Astrocyte (in vitro differentiated cells and primary cell): ENCODE measurements at places on chromosomes 7 and 10. TPM values are rescaled to one million over a fixed set of nuclear protein-coding genes. Genes with fewer than 3 reads are reported as not detected.

Gene NKX1-2
- 0.07 TPM in 1 of 2 replicates, not detected in the other for total RNA-seq

Gene CASTOR2
- total RNA-seq = 16.5 and 21.3 TPM in 2 replicates

Gene DNA2
- total RNA-seq = 4.8 and 5.8 TPM in 2 replicates

Gene FAM180A
- total RNA-seq = not detected in 2 replicates

Gene STAG3
- total RNA-seq = 0.34 and 0.36 TPM in 2 replicates

Gene GBX1
- not detected in 2 replicates for total RNA-seq

Gene NEBL
- 3.7 and 6.0 TPM in 2 replicates for total RNA-seq

Gene GNAI1
- total RNA-seq = 32.9 and 35.5 TPM in 2 replicates

Gene ACHE
- total RNA-seq = 12.1 and 18.9 TPM in 2 replicates

Gene CHAT
- total RNA-seq = 0.12 and 1.00 TPM in 2 replicates

Gene GNG11
- 7.7 and 8.8 TPM in 2 replicates for total RNA-seq

Gene LDB3
- total RNA-seq = 3.5 and 3.9 TPM in 2 replicates

Gene DKK1
- 7.4 and 13.7 TPM in 2 replicates for total RNA-seq

Gene ARHGEF5
- total RNA-seq = 9.3 and 10.5 TPM in 2 replicates

Gene CDC14C
- total RNA-seq = 0.14 and 0.17 TPM in 2 replicates

- no peaks in the 10 kb centered on the region for H3K4me1 ChIP-seq
- H3K27me3 ChIP-seq = no peaks in the 10 kb centered on the region
- H3K36me3 ChIP-seq = no peaks in the 10 kb centered on the region
- H3K27ac ChIP-seq = no peak overlapping the region
- DNase-seq = no peak
- H3K4me3 ChIP-seq = no peak overlapping the region
These were observed 92.1 kb upstream of the IMMP2L start for GRCh38 chr7:111654343-111654742.

DNA sequence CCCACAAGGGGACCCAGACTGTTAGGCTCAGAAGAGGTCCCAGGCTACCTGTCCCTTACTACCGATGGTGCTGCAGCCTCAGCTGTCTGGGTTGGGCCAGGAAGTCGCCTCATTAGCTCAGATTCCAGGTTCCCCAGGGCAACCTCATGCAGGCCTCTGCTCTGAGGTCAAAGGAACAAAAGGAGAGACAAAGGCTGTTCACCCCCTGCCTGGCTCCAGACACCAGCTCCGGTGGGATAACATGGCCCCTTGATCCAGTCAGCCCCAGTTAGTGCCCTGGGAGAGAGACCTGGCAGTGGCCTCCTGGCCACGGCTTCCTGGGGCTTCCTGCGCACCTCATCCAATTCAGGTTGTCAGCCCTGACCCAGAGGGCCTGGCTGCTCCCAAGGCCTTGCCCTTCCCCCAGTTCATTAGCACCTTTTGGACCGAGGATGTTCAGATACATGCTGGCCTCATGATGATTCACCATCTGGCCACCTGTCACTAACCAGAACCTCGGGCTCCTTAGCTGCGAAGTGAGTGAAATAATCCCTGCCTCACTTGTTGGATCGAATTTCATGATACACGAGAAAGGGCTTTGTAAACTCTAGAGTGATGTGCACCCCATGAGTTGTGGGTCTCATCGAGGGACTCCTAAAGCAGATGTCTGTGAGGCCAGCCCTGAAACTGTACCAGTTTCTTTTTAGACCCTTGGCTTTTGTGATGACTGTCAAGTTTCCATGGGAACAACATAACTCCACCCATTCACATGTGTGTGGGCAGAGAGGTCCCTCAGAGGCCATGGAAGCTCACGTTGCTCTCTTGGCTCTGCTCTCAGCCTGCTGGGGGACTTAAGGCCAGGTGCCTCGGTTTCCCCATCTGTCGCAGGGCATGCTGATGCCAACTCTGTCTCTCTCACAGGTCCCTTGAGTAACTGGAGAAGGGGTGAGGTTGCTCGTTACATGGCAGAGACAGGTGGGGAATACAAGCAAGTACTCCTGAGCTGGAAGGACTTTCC lies 79.5 kb upstream of the PCBD1 start:
- no peak overlapping the region for H3K4me3 ChIP-seq
- peaks cover 17% of the 10 kb centered on the region for H3K4me1 ChIP-seq
- H3K27ac ChIP-seq = no peak overlapping the region
- H3K36me3 ChIP-seq = no peaks in the 10 kb centered on the region
- peaks cover 16% of the 10 kb centered on the region for H3K27me3 ChIP-seq

- H3K4me3 ChIP-seq = peak overlapping the region; percentile 59
- no peaks in the 10 kb centered on the region for H3K36me3 ChIP-seq
- no peak for DNase-seq
- H3K4me1 ChIP-seq = no peaks in the 10 kb centered on the region
- no peak overlapping the region for H3K27ac ChIP-seq
These were observed 683.9 kb downstream of the MAGI2 start for GRCh38 chr7:78769481-78770101.

DNA sequence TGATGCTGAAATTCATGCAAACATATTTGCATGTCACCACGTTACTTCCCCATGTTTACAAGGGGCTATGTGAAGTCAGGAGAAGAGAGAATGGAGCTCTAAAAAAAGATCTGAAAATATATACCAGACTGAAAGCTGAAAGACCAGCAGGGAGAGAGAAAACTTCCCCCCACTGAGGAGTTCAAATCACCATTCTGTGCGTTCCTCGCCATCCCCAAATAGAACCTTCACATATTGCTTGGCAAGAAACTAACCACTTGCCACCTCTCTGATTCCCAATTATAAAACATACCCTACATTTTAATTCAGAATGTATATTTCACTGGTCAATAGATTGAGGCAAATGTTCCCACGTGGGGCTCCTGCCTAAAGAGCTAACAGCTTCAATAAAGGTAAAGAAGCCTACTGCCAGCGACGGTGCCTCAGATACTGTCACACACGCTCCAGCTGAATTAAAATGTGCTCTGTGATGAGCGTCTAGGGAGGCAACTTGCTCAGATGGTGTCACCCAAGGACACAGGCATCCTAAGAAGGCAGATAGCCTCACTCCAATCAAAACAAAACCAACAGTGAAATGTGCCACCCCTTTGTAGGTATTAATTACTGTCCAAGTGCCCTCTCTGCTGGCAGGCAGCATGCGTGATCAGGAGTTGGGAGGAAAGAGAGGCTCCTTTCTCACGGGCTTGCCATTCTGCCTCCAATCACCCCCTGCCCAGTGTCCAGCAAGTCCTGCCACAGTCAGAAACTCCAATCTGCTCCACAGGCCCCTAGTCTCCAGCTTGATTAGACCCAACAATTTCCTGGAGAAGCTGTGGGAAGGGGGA lies 298.2 kb downstream of the GRID1 start:
- DNase-seq = no peak
- no peak overlapping the region for H3K27ac ChIP-seq
- no peaks in the 10 kb centered on the region for H3K4me1 ChIP-seq
- H3K36me3 ChIP-seq = no peaks in the 10 kb centered on the region
- no peak overlapping the region for H3K4me3 ChIP-seq

- no peak overlapping the region for H3K4me3 ChIP-seq
- DNase-seq = no peak
- no peaks in the 10 kb centered on the region for H3K36me3 ChIP-seq
These were observed 20.9 kb upstream of the SMC3 start for GRCh38 chr10:110546499-110547110.

- H3K4me1 ChIP-seq = no peaks in the 10 kb centered on the region
- H3K27me3 ChIP-seq = peaks cover 17% of the 10 kb centered on the region
- no peak overlapping the region for H3K27ac ChIP-seq
- DNase-seq = no peak
These were observed 22.0 kb upstream of the IMPDH1 start for GRCh38 chr7:128431754-128432153.

GRCh38 chr10:98205351-98205750 lies 62.6 kb downstream of the LOXL4 start:
- H3K4me3 ChIP-seq = no peak overlapping the region
- no peak for DNase-seq
- H3K4me1 ChIP-seq = no peaks in the 10 kb centered on the region
- no peaks in the 10 kb centered on the region for H3K27me3 ChIP-seq
- peaks cover 9% of the 10 kb centered on the region for H3K36me3 ChIP-seq

DNA sequence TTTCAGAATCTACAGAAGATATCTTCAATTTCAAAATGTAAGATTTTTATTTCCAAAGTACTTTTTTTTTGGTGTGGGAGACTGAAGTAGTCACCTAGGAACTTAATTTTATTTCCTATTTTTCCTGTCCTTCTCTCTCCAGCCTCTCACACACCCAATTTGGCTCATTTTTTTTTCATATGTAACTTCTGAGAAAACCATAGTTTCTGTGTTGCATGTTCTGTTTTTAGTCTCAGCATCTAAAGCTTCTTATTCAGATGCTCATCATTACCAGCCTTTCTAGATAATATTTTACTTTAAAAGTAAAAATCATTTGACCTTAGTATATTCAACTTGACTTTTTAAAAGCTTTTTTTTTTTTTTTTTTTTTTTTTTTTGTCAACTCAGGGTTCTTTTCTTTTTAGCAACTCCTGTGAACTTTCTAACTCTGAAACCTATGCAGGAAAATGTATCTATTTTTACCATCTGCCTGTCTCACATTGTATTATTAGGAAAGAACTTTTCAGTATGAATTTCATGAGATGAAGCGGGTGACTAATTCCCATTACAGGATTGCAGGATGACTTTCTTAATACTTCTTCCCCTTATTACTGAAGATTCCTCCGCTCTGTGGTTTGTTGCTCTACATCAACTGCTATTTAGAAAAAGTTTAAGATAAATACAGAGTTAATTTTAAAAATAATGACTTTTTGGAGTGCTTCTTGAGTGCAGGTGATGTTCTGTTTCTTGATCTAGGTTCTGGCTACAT lies 73.6 kb upstream of the LSM8 start:
- no peak overlapping the region for H3K27ac ChIP-seq
- H3K27me3 ChIP-seq = no peaks in the 10 kb centered on the region
- no peak overlapping the region for H3K4me3 ChIP-seq
- no peak for DNase-seq
- no peaks in the 10 kb centered on the region for H3K36me3 ChIP-seq

GRCh38 chr10:14185316-14186045 lies 145.2 kb downstream of the FRMD4A start:
- peak; percentile 96 for DNase-seq
- no peaks in the 10 kb centered on the region for H3K36me3 ChIP-seq
- peaks cover 6% of the 10 kb centered on the region for H3K27me3 ChIP-seq
- no peak overlapping the region for H3K4me3 ChIP-seq
- peak overlapping the region; percentile 96 for H3K27ac ChIP-seq

- peaks cover 6% of the 10 kb centered on the region for H3K4me1 ChIP-seq
- DNase-seq = peak; percentile 6
- no peaks in the 10 kb centered on the region for H3K36me3 ChIP-seq
- H3K27me3 ChIP-seq = no peaks in the 10 kb centered on the region
- no peak overlapping the region for H3K4me3 ChIP-seq
These were observed 73.0 kb upstream of the CTTNBP2 start for GRCh38 chr7:117946151-117946633.

GRCh38 chr10:97302088-97302791 lies 9.8 kb upstream of the ARHGAP19 start:
- H3K27me3 ChIP-seq = no peaks in the 10 kb centered on the region
- no peaks in the 10 kb centered on the region for H3K4me1 ChIP-seq
- H3K27ac ChIP-seq = no peak overlapping the region
- H3K4me3 ChIP-seq = no peak overlapping the region
- DNase-seq = no peak

GRCh38 chr10:92750791-92751533 lies 61.2 kb downstream of the HHEX start:
- H3K27me3 ChIP-seq = peaks cover 2% of the 10 kb centered on the region
- no peak for DNase-seq
- H3K27ac ChIP-seq = no peak overlapping the region
- no peak overlapping the region for H3K4me3 ChIP-seq
- H3K4me1 ChIP-seq = no peaks in the 10 kb centered on the region
- H3K36me3 ChIP-seq = no peaks in the 10 kb centered on the region

GRCh38 chr10:19847321-19847720 lies 31.1 kb downstream of the PLXDC2 start:
- H3K27me3 ChIP-seq = no peaks in the 10 kb centered on the region
- H3K36me3 ChIP-seq = no peaks in the 10 kb centered on the region
- no peak overlapping the region for H3K4me3 ChIP-seq
- no peak overlapping the region for H3K27ac ChIP-seq

- H3K27ac ChIP-seq = no peak overlapping the region
- no peaks in the 10 kb centered on the region for H3K27me3 ChIP-seq
- no peaks in the 10 kb centered on the region for H3K4me1 ChIP-seq
- no peak for DNase-seq
These were observed 83.6 kb downstream of the ICA1 start for GRCh38 chr7:8178353-8178752.

- no peaks in the 10 kb centered on the region for H3K4me1 ChIP-seq
- no peaks in the 10 kb centered on the region for H3K36me3 ChIP-seq
- H3K27ac ChIP-seq = no peak overlapping the region
- DNase-seq = peak; percentile 42
These were observed 29.5 kb upstream of the HYCC1 start for GRCh38 chr7:23043441-23043840.

DNA sequence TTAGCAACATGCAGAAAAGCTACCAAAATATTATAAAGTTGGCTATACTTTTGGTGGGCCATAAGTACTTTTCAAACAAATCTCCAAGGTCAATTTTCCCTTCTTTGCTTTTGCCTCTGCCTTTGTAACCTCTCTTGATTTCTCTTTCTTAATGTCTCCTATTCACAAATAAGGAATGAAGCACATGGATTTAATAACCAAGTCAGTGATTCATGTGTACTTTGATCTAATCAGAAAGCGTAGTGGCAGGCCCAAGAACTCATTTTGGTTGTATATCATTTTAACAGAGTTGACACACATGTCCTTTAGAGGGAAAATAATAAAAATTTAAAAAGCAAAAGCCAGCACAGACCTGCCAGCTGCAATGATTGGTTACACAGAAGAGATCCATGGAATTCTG lies 93.7 kb downstream of the FZD1 start:
- DNase-seq = no peak
- H3K4me3 ChIP-seq = no peak overlapping the region
- H3K27me3 ChIP-seq = peaks cover 3% of the 10 kb centered on the region
- no peaks in the 10 kb centered on the region for H3K4me1 ChIP-seq
- H3K36me3 ChIP-seq = no peaks in the 10 kb centered on the region
- H3K27ac ChIP-seq = no peak overlapping the region

- no peaks in the 10 kb centered on the region for H3K27me3 ChIP-seq
- H3K27ac ChIP-seq = no peak overlapping the region
- peaks cover 3% of the 10 kb centered on the region for H3K4me1 ChIP-seq
- no peaks in the 10 kb centered on the region for H3K36me3 ChIP-seq
- DNase-seq = peak; percentile 32
- no peak overlapping the region for H3K4me3 ChIP-seq
These were observed 258.9 kb upstream of the NPY start for GRCh38 chr7:24025094-24025493.

- H3K27ac ChIP-seq = no peak overlapping the region
- H3K36me3 ChIP-seq = no peaks in the 10 kb centered on the region
- no peaks in the 10 kb centered on the region for H3K27me3 ChIP-seq
These were observed 150.4 kb upstream of the SMIM30 start for GRCh38 chr7:113268757-113269156.
